ENCODE measurements at places on chromosomes 2 and 18.

GRCh38 chr2:157255746-157256145 is 1.8 kb upstream of the GALNT5 start:
- no peak for DNase-seq
- no peak overlapping the region for H3K4me3 ChIP-seq
- no peak overlapping the region for H3K27ac ChIP-seq
- H3K27me3 ChIP-seq = no peaks in the 10 kb centered on the region
- no peaks in the 10 kb centered on the region for H3K36me3 ChIP-seq
- H3K4me1 ChIP-seq = peaks cover 14% of the 10 kb centered on the region

- peak overlapping the region; percentile 58 for H3K27ac ChIP-seq
- H3K27me3 ChIP-seq = no peaks in the 10 kb centered on the region
- H3K4me3 ChIP-seq = peak overlapping the region; percentile 65
- peaks cover 23% of the 10 kb centered on the region for H3K4me1 ChIP-seq
- H3K36me3 ChIP-seq = no peaks in the 10 kb centered on the region
These were observed 550 bp upstream of the MALL start for GRCh38 chr2:110116033-110116710.

DNA sequence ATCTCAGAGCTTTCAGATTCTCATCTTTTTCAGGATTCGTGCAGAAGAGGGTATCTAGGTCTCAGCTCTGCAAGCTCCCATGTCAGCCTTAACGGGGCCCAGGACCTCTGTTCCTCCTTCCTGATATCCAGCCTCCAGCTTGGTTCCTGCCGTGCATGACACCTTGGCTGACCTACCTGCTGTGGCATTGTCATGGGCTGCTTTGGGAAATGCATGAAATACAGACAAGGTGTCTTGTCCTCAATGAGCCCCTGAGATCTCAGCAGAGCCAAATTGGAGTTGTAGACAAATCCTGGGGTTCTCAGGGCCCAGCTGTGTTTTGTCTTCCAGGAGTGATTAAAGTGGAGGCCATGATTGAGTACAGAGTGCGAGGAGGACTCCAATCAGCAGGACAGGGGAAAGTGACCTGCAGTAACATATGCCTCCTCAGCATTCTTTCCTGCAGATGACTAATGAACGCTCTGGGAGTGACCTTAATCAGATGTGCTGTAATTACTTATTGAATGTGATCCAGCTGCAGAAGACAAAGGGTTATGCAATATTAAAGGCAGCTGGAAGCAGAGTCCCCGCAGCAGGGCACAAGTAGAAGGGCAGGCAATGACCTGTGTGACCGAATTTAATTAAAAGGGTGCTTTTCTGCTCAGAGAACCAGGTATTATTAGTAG is 141.1 kb downstream of the CCBE1 start:
- H3K27me3 ChIP-seq = no peaks in the 10 kb centered on the region
- no peak overlapping the region for H3K27ac ChIP-seq
- H3K36me3 ChIP-seq = no peaks in the 10 kb centered on the region
- DNase-seq = no peak
- H3K4me3 ChIP-seq = no peak overlapping the region
- peaks cover 3% of the 10 kb centered on the region for H3K4me1 ChIP-seq

DNA sequence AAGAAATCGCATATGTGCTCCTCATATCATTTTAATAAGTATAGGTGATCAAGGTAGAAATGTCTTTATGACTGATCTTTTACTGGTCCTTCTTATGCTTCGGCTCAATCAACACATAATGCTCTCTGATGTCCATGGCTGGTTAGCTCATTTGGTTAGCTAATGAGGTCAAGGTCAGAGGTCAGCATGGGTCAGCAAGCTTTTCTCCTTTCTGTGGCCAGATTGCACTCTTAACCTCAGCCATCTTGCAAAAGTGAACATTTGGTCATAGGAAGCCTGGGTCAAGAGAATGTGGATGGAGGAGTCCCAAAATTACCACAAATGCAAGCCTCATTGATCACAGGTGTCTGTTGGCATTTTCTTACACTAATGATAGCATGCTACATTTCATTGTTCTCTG is 35.4 kb upstream of the DARS1 start:
- H3K27me3 ChIP-seq = no peaks in the 10 kb centered on the region
- H3K27ac ChIP-seq = no peak overlapping the region
- H3K4me3 ChIP-seq = no peak overlapping the region
- DNase-seq = no peak
